ENCODE measurements at places on chromosomes 12 and 14.
A peak's percentile ranks its signal among the peaks of the same experiment; 100 is the strongest.

- no peak for DNase-seq
Observed at GRCh38 chr14:55120571-55121495, 8.2 kb upstream of the LGALS3 start.

- no peak for DNase-seq
Observed at GRCh38 chr12:89762498-89763170, 54.0 kb upstream of the ATP2B1 start.

- DNase-seq, result no peak
Observed at GRCh38 chr12:98053202-98053601, 462.2 kb upstream of the TMPO start.

DNA sequence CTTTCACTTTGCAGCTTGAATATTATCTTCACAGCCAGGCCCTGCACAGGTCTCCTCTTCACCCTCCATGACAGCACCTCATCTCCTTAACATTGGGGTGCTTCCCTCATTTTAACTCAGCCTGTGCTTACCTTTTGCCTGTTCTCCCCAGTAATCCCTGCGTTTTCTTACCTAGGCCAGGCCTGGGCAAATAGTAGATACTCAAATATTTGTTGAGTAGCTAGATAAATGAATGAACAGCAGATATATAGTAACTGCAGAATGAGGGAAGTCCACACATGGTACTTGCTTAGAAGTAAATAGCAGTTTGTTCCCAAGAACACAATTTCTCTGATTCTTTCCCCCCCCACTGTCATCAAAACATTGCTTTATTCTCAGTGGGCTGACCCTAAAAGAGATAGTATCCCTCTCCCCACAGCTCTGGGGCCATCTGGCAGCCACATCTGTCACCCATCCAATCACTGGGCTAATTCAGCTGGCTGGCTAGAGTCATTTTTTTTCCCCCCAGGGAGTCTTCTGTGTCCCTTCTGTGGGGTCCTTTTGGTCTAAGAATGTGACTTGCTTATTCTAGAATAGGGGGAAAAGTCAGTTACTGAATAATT, 43.2 kb downstream of the APPL2 start:
- DNase-seq, result no peak

DNA sequence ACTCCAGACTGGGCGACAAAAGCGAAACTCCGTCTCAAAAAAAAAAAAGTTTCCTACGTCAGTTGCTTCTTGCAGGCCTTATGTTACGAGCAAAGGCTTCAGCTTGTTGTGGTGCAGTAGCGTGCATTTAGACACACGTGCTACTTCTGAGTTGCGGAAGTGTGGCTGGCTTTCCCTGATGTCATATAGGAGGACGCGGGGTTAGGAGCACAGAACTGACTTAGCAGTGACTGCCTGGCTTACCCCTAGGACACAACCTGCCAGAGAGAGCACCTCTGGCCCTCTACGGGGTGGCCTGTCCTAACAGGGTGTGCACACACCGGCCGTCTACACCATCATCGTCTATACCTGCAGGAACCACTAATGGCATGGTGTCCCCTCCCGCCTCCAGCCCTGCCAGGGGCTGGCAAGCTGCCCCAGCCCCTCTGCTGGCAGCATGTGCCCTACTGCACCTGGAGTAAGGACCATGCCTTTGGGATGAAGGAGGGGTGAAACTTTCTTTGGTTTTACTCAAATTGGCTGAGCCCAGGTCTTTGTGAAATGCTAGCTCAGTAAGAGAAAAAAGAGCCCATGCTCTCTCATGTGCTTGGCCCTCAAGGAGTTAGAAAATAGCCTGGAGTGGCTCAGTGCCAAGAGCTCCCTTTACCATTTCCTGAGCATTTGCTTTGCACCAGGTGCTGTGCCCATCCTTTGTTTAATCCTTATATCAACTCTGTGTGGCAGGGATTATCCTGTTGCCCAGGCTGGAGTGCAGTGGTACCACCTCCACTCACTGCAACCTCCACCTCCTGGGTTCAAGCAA, 1.7 kb upstream of the GPR68 start:
- DNase-seq, result peak; percentile 85

DNA sequence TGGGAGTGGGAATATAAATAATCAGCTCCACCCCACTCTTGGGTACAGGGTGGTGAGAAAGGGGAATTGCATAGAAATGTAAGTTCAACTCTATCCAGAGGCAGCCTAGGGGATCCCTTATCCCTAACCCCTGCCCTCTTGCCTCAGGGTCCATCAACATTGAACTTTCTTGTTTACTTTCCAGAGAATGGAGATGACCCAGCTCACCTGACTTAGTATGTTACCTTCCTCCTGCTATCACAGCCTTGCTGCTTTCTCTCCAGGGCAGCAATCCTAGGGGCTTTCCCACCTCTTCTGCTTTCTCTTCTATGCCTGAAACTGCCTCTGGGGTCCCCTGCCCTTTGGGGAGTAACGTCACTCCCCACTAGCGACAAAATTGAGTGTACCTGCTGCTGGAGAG, 2.7 kb downstream of the LRP1 start:
- DNase-seq, result no peak

GRCh38 chr12:42187799-42188198, 43.1 kb upstream of the GXYLT1 start:
- no peak for DNase-seq

GRCh38 chr14:31947076-31947475, 130.0 kb upstream of the ARHGAP5 start:
- no peak for DNase-seq

All from T-cell (primary cell).